AG04450 (cell line): ENCODE measurements at places on chromosomes 1 and 21. TPM values are rescaled to one million over a fixed set of nuclear protein-coding genes. Genes with fewer than 3 reads are reported as not detected.
A peak's percentile ranks its signal among the peaks of the same experiment; 100 is the strongest.

DNA sequence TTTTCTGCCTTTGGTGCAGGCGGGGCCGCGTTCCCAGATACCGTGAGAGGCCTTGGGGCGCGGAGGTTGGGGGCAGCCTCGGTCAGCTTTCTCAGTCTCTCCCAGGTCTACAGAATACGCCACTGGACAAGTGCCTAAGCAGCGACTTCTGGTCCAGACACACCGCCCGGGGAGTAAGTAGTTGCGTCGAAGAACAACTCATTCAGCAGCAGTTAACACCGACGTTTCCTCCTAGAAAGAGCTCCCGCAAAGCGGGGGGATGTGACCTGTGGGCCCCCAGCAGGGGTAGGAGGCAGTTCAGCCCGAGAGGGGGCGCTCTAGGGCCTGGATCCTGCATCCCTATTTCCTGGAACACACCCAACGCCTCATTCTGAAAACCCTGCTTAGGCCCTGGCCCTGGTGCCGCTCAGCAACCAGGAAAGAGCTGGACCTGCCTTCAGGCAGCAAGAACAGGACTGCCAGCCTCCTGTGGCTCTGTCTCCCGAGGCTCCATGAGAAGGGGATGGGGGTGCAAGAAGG lies 6.5 kb upstream of the BARHL2 start:
- no peak for DNase-seq

GRCh38 chr1:225450491-225451191 lies 22.8 kb upstream of the LBR start:
- no peak for DNase-seq

Gene APOBEC4
- not detected in 2 replicates for polyA plus RNA-seq

Gene S100A1
- polyA plus RNA-seq: 0.21 and 0.31 TPM in 2 replicates

DNA sequence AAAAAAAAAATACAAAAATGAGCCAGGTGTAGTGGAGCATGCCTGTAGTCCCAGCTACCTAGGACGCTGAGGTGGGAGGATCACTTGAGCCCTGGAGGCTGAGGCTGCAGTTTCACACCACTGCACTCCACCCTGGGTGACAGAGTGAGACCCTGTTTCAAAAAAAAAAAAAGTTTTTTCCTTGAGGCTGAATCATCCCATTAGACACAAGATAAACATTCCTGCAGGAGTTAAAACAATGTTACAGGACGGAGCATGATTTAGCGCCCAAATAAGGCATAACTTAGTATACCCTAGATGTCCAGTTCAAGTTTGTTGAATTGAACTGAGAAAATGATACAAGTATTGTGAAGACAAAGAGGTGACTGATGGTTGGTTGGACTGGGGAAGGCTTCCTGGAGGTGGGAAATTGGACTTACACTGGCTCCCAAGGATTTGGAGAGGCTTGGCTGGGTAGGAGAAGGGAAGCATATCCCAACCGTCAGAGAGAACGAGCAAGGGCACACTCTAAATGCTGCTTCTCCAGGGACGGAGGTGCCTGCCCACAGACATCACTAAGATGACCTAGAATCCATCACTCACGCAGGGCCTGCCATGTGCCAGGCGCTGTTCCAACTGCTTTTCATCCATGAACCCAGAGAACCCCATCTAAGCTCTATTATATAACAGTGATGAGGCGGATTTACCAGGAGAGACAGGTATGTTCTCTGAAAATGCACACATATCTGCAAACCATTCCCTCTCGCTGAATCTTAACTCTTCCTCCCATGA lies 610.6 kb downstream of the KIF26B start:
- peak; percentile 59 for DNase-seq

DNA sequence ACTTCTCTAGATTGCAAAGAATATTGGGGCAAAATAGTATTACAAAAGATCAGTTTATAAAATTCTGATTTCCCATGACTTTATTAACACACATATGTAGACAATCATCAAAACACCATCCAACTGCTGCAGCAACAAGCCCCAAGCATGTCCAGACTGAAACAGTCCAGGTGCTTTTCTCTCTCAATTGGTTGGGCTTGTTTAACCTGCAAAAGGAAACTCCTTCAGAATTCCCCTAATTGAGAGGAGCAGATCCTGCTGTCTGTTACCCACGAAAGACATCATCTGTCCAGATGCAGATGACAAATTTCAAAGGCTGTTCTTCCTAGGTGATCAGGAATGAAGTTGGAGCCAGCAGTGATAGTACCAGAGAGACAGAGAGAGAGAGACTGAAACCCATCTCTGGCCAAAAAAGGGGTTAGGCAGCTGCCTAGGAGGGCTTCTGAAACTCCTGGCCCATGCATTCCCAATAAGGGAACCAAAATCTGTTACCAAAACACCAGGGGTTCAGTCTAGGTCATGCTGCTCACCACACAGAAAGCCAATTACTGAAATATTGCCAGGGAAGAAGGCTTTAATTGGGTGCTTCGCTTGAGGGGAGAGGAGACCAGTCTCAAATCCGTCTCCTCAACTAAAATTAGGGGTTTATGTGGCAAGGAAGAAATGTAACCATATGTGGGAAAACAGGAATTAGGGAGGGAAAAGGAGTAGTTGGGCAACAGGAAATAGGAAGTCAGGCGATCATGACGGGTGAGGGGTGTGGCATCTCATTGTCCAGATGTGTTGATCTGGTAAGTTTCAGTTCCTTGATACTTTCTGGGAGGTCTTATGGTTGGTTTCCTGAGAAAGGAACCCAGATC lies 34.7 kb upstream of the RGL1 start:
- no peak for DNase-seq

DNA sequence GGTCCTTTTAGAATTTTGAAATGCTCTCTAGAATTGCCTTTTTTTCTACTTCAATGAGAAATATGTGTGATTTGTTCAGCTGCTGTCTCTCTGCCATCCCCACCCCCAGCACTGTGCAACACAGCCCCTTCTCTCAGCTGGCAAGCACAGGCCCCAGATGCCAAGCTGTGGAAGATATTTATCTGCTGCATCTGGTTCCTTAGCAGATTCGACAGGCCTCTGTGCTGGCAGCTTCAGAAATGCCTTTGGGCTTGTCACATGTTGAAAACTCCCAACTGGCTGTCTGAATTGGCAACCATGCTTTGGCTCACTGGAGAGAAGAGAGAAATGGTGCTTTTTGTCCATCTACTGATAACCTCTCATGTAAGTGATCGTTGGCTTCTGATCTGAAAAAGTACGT lies 206.7 kb upstream of the C1orf87 start:
- DNase-seq: no peak

DNA sequence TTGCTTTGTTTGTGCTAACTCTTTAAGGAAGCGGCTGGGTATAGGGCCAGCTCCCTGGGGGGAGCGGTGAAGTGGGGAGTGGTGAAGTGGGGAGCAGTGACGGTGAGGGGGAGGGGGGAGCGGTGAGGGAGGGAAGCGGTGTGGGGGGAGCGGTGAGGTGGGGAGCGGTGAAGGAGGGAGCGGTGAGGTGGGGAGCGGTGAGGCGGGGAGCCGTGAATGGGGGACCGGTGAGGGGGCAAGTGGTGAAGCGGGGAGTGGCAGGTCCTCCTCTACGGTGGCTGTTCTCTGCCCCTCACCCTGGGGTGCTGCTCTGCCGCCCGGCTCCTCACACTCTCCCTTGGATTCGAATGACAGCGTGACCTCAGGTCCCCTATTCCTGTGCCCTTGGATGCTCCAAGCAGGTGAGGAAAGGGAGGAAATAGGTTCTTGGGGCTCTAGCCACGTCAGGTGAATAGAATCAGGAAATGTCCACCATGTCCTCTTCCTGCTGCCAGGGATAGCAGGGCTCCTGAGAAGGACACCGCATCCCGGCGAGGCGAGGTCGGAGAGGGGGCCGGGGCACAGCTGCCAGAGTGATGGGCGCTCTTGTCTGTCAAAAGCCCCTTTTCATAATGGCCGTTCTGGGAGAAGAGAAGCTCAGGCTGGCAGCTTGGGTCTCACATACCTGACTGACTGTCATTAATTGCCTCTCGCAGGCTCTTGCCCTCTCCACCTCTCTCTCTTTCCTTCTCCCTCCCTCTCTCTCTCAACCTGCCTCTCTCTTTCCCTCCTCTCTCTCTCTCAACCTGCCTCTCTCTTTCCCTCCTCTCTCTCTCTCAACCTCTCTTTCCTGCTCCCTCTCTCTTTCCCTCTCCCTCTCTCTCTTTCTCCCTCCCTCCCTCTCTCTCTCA lies 134.2 kb downstream of the PGBD5 start:
- no peak for DNase-seq

DNA sequence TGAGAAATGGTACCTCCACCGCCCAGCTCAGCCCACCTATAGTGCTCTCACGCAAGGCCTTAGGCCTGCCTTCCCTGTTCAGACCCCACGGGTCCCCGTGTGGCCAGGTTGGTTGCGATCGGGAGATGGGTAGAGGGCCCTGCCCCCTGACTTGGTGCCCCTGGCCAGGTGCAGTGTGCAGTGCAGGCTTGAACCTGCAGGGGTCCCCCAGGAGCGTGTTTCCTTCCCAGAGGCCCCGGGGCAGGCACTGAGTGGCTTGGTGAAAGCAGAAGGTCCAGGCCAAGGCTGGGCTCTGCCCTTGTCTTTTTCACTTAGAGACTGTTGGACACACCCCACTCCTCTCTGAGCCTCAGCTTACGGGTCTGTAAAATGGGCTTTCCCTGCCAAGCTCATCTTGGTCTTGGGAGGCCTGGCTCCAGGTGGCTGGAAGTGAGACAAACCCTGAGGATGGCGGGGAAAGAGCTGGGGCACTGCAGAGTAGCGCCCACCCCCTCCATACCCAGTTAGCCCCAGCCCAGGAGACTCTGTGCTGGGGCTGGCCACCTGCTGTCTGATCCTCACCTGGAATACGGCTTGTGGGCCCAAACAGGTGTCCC lies 9.3 kb upstream of the HES5 start:
- no peak for DNase-seq

Gene MNDA
- not detected in 2 replicates for polyA plus RNA-seq

DNA sequence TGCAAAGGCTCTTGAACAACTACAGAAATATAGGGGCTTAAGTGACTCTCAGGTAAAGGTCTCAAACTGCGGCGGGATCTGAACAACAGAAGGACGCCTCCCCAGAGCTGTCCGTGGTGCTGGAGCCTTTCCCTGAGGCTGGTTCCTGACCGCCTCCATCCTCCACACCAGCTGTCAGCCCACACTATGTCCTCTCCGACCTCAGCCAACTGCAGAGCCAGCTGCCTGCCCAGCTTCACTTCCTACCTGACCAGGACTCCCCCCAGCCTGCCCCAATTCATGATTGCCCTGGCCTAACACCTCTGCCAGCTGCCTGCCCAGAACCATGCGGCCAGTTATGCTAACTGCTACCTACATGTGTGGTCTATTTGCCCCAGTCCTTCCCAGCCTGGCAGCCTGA lies 63.6 kb upstream of the ZC3H12A start:
- no peak for DNase-seq

DNA sequence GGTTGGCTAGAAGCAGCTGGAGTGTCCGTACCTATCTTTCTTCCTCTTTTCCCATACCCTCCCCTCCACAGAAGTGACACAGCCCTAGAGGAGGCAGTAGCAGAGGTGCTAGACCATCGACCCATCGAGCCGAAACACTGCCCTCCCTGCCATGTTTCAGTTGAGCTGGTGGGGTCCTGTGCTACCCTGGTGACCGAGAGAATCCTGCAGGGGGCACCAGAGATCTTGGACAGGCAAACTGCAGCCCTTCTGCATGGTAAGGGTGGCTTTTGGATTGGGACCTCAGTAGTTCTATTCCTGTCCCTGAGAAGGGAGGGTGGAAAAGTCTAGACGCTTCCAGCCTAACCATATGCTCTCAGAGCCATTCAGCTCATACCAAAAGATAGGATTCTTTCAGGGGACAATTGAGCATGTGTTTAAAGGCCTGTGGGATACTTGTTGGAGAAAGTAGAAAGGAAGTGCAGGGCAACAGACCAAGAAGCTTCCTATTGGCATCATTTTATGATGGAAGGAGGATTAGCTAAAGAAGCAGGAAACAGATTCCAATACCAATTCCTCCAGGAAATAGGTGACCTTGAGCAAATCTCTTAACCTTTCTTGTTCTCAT lies 11.7 kb upstream of the BNIPL start:
- no peak for DNase-seq

DNA sequence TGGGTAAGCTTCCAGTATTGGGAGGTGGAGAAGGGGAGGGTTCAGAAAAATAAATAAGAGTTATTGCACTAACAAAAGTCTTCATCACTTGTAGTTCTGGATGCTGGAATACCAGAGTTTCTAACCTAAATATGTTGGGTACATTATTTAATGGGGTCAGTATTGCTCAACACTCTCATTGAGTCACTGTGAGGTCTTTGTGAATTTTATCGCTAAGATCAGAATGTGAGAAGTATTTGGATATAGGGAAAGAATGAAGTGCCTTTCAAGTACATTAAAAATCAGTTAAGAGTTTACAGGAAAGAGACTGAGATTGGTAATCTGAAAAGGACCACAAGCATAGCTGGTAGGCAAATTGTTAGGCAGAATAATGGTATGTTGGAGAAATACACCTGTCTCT lies 8.8 kb downstream of the SNRPE start:
- no peak for DNase-seq

GRCh38 chr1:236830560-236830959 lies 35.5 kb downstream of the MTR start:
- DNase-seq: no peak

GRCh38 chr1:232876506-232877364 lies 71.5 kb downstream of the MAP10 start:
- no peak for DNase-seq

DNA sequence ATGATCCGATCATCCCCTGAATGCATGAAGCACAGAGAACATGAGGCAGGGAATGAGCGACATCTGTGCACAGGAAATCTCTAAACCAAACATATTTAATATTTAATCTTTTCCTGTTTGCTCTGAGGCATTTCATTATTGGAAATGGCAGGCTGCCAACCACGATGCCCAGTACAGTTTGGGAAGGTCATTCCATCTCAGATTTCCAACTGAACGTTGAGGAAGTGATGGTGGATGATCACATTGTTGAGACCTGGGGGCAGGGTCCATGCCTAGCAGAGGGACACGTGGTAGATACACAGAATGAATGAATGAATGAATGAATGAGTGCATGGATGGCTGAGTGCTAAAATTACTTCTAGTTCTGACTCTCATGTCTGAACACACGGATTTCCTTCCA lies 15.9 kb upstream of the FASLG start:
- no peak for DNase-seq

DNA sequence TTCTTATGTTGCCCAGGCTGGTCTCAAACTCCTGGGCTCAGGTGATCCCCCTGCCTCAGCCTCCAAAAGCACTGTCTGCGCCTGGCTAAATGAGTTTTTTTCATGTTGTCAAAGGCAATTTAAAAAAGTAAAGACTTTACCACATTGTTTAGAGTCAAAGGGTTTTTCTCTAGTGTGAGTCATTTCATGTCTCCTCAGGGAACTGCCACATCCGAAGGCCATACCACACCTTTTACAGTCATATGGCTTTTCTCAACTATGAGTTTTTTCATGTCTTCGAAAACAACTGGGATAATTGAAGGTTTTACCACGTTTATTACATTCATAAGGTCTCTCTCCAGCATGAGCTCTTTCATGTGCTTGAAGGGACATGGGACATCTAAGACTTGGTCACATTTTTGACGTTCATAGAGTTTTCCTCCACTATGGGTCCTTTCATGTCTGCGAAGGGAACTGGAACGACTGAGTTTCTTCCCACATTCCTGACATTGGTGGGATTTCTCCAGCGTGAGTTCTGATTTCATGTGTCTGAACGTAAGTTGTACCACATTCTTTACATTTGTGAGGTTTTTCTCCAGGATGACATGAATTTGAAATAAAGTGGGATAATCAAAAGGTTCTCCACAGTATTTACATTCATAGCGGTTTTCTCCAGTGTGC lies 65.6 kb downstream of the UCHL5 start:
- no peak for DNase-seq

- no peak for DNase-seq
Observed at GRCh38 chr21:15060543-15061175, 4.1 kb downstream of the NRIP1 start.
